ENCODE measurements at places on chromosomes 4 and X.

DNA sequence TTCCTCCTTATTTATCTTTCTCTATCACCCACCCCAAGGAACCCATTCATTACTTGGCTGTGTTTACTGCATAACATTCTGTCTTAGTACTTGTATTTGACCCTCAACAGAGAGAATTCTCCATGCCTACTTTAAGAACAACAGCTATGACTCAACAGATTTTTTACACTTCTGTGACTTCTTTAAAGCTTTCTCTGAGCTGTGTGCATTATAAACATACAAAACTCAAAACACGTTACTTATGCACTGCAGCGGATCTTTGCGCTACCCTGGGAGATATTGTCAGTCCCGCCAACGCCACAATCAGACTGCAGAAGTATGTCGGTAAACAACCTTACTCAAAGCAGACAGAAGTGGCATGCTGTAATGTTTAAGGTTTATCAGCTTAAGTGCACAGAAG is 35.1 kb downstream of the PRKX start:
- no peak for DNase-seq

DNA sequence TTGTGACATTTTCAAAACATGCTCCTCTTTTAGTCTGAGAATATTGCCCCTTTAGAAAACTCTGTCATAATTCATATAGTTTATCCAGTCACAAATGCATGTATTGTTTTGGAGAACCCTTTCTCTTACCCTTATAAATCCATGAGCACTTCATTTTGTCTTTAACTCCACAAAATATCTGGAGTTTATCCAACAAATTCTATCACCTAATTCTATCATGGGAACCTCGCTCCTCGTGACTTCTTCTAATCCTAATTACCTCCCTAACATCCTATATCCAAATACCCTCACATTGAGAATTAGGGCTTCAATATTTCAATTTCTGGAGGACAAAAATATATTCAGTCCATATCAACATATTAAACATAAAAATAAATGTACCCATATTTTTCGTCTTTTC is 1565.9 kb downstream of the ARAP2 start:
- no peak for DNase-seq

DNA sequence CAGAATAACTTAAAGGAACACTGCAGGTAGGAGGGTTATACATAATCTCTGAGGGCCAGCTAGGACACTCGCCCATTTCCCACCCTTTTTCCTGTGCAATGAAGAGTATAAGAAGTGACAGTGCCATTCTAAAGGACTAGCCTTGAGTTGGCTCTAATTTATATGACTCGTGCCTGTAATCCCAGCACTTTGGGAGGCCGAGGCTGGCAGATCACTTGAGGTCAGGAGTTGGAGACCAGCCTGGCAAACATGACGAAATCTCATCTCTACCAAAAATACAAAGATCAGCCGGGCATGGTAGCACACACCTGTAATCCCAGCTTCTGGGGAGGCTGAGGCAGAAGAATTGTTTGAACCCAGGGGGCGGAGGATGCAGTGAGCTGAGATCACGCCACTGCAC is 4.4 kb downstream of the TBC1D1 start:
- no peak for DNase-seq

DNA sequence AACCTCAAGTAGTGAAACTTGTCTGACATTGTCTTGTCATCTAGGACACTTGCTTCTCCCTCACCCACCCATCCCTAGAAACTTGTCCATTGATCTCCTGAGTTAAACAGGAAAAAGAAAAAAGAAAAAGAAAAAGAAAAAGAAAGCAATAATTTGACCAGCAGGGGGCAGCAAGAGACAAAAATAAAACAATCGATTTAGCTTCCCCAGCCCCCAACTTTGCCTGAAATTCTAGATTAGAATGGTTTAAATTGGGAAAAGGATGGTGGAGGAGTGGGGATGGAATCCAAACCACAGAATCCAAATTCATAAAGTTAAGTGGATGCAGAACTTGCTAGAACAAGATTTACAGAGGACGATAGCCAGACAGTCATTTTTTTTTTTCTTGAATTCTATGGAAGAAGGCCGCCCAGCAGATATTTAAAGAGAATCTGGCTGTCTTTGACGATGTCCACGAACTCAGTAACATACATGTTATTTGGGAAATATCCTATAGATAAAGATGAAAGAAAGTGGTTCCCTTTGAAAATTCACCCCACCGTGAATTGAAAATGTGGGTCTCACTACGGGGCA is 282.9 kb downstream of the USP46 start:
- no peak for DNase-seq

- DNase-seq, result no peak
Observed at GRCh38 chr4:24559032-24559821, 25.1 kb downstream of the DHX15 start.

DNA sequence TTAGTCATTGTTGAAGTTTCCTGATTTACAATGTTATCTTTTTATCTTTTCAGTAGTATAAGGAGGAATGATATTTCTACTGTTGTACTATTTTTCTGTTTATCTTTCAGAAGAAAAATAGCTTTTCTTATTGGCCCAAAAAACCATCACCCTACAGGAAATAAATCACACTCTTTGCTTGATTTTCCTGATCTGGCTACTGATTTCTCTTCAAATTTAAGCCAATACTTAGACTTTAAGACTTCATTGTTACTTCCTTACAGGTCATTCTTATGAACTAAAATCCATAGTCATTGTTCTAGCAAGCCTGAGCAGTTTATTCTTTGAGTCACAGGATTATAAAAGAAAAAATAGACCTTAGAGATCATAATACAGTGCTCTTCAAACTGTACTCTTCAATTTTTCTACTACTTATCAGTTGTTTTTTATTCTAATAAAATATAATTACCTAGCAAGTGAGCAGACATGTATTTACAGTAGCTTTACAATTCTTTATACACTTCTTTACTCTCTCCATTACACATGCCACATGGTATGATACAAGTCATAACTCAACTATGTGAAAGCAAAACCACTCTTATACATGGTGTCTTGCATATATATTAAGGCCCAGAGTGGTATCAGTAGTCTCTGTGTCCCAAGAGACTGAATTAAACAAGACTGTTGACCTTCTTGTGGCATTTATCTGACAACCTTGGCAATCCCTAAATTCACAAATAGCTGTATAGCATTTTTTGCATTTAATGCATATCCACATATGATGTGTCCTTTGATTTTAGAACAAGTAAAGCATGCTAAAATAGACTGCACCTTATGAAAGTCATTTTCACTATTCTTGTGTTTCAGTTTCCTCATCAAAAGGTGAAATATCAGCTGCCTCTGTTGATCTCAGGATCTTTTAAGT is 47.9 kb downstream of the TET2 start:
- no peak for DNase-seq

- no peak for DNase-seq
Observed at GRCh38 chr4:76943790-76944189, 5.8 kb upstream of the SEPTIN11 start.

GRCh38 chr4:136383082-136383481 is 1149.2 kb downstream of the PCDH18 start:
- DNase-seq, result no peak

DNA sequence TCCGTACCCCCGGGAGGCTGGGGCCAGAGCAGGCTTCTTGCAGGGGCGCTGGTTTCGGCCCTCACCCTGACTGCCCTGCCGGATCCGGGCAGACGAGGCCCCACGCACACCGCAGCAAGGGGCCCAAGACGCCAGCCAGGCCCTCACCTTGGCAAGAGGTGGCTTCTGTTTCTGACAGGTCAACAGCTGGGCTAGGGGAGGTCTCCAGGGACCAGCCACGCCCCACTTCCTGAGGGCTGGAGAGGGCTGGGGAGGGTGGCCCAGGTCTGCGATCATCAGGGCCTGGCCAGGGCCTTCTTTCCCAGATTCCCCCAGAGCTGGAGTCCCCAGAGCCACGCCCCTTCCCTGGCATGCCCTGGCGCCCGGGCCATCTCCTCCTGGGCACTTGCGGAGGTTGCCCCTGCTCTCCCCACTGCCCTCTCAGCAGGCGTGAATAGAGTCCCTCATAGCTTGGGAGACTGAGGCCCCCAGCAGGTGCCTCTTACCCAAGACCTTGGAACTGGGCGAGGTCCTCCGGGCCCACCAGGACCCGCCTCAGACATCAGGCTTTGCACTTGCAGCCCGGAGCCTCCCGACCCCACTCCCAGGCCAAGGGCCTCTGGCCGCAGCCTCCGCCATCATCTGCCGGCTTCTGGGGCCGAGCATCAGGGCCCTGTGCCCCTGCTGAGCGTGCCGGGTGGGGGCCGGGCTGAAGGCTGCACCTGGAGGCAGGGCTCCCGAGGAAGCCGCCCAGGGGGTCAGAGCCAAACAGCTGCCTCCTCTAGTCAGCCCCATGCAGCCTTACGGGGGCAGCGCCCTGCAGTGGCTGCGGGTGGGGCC is 6.3 kb upstream of the FGFR3 start:
- no peak for DNase-seq

GRCh38 chrX:47814851-47815250 is 21.9 kb upstream of the ZNF81 start:
- no peak for DNase-seq

DNA sequence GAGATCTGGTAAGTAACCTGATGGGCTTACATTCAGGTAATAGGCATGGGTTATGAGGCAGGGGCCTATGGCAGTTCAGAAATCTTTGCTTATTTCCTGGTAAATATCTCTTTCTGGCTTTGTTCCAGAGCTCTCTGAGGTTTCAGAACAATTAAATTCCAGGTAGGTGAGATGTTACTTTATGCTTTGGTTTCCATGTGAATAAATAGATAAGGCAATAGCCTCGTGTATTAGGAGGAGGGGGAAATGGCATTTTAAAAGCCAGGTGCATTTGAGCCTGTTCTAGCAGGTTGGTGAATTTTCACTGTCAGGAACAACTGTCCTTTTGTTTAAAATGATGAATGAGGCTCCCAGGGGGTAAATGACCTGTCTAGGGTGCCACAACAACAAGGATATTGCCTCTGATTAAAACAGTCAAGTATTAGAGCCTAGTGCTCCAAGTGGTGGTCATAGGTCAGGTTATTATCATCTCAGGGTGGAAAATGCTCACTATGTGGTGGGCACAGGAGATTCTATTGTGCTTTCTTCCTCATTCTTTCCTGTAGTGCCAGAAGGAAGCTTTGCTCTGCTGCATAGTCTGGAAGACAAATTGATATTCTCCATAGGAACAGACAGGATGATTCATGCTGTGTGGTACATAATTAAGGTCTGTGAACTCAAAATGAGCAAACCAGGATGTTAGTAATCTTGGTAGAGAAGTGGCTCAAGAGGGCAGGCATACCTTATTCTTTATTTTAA is 296.2 kb downstream of the INPP4B start:
- no peak for DNase-seq

DNA sequence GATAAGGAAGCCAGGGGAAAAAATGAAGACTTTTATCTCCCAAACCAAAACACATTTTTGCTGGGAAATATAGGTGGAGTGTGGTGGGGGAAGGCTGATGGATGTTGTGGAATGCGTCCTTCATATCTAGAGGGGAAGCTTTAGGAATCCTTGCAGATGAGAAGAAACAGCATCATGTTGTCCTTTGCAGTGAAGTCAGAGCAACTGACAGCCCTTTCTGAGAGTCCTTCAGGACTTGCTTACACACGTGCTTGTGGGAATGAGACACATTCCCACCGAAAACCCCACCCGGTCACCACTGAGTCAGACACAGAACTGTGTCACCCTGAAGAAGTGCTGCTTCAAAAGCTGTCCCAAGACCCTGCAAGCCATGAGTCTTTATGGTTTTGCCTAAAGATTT is 81.5 kb downstream of the SHROOM2 start:
- DNase-seq, result no peak

GRCh38 chrX:71222929-71223328 is at the start of gene GJB1:
GJB1 (plus strand) TSS chrX:71223224; CDS start chrX:71223708, 484 bp downstream.
- no peak for DNase-seq

- no peak for DNase-seq
Observed at GRCh38 chrX:15874672-15875071, 20.1 kb upstream of the AP1S2 start.

- no peak for DNase-seq
Observed at GRCh38 chr4:142463206-142463605, 382.9 kb downstream of the INPP4B start.

DNA sequence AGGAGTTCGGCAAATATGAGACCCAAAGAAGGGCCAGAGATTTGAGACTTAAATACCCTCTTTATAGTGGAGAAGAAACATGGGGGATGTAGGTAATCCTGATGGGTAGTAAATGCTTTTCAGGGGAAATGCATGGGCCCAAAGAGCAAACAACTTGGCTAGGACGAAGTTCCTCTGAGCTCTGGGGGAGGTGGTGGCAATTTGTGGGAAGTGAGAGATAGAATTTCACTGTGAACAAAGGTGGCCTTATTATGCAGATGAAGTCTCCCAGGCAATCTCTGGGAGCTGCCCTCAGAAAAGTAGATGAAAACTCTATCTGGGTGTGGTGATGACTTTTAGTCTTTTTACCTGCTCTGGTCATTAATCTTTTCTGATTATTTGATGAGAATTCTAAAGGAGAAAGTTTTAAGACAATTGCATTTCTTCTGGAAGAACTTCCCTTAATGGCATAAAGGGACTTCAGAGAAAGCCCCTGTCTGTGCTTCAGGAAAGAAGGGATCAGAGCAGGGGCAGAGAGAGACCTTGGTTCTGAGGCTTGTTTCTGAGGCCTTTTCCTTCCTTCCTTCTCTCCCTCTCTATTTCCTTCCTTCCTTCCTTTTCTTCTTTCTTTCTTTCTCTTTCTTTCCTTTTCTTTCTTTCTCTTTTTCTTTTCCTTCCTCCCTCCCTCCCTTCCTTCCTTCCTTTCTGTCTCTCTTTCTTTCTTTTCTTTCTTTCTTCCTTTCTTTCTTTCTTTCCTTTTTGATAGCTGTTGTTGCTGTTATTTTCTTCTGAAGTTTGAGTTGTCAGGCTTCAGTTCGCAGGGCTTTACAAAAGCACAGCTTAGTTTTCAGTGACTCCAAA is 37.5 kb upstream of the MAOA start:
- DNase-seq, result no peak

DNA sequence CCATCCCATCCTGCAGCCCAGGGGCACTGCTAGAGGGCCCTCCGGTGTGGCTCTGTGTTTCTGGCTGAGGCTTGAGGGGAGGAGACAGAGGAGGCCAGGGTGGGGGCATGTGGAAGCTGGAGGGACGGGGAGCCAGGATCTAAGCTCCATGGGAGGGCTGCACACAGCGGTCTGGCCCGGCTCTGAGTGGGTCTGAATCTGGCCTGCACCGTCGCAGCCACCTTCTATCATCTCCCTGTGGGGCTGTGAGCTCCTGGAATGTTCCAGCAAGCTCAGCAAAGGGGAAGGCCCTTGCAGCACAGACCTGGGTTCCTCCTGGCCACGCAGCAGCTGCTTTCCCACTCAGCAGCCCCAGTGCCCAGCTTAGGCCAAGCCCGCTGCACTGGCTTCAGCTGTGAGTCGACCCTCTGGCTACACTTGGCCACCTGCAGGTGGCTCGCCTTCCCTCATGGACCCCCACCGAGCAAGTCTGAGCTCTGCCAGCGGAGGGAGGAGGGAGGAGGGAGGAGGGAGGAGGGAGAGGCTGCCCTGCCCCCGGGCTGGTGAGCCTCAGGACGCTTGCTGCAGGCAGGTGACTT is 5.3 kb downstream of the NKX1-1 start:
- DNase-seq, result no peak

GRCh38 chr4:7207628-7208231 is 15.4 kb downstream of the SORCS2 start:
- DNase-seq, result no peak

All from activated CD8-positive, alpha-beta memory T cell treated with anti-CD3 and anti-CD28 coated beads for 1 hour (primary cell).